ENCODE measurements at places on chromosomes 5 and 9. TPM values are rescaled to one million over a fixed set of nuclear protein-coding genes. Genes with fewer than 3 reads are reported as not detected.

C5orf52 gene
- total RNA-seq = not detected

RNF208 gene
- total RNA-seq = 31.5 TPM

ESM1 gene
- total RNA-seq = 1.2 TPM

ZNF658 gene
- total RNA-seq = 10.2 TPM

ANKRD20A1 gene
- 1.5 TPM for total RNA-seq

CDH9 gene
- not detected for total RNA-seq

SLC46A2 gene
- total RNA-seq = not detected

ZFP2 gene
- 0.80 TPM for total RNA-seq

PPIC gene
- 47.5 TPM for total RNA-seq

NXNL2 gene
- total RNA-seq = 0.30 TPM

RAD50 gene
- total RNA-seq = 33.4 TPM

IFNA2 gene
- total RNA-seq = not detected

SHC3 gene
- 0.96 TPM for total RNA-seq

MZB1 gene
- total RNA-seq = 0.58 TPM
